ENCODE measurements at places on chromosomes 12 and 14. TPM values are rescaled to one million over a fixed set of nuclear protein-coding genes. Genes with fewer than 3 reads are reported as not detected.

The RHOJ gene
- polyA plus RNA-seq: 3.0 TPM

The SSPN gene
- polyA plus RNA-seq: 22.0 TPM

The TPH2 gene
- polyA plus RNA-seq: not detected

The CHGA gene
- polyA plus RNA-seq: not detected

The SRRM4 gene
- not detected for polyA plus RNA-seq
